ENCODE measurements at places on chromosomes 11 and 22.

DNA sequence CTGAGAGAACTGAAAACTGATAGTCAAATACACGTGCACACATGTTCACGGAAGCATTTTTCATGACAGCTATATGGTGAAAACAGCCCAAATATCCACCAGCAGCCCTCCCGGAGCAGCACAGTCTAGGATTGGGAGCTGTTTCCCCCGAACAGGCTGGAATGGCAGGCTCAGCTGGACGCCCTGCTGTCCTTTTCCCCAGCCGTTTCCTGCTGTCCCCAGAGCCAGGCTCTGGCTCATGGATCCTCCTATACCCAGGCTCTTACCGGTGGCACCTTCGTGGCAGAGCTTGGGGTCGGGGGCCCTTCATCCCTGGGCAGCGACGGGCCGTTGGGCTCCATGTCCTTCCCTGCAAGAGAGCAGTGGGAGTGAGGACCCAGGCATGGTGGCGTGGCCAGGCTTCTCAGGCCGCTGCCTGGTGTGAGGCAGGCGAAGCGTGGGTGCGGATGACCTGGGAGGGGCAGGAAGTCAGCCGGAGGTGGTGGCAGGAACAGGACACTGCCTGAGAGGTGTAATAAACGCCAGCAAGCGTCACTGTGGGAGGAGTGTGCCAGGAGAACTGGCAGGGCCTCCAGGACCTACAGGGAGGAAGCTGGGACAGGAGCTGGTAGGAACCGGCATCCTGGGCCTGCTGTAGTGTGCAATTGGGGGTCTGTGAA, 38.8 kb downstream of the OSBPL5 start:
- H3K27ac ChIP-seq: no peak overlapping the region
- no peak overlapping the region for H3K4me3 ChIP-seq
- H3K4me1 ChIP-seq: no peaks in the 10 kb centered on the region
- no peaks in the 10 kb centered on the region for H3K27me3 ChIP-seq
- no peak for DNase-seq

- peak; percentile 50 for DNase-seq
- H3K4me3 ChIP-seq: no peak overlapping the region
- H3K36me3 ChIP-seq: peaks cover 20% of the 10 kb centered on the region
- H3K27me3 ChIP-seq: no peaks in the 10 kb centered on the region
- H3K27ac ChIP-seq: no peak overlapping the region
Observed at GRCh38 chr11:134152696-134153095, 71.1 kb downstream of the NCAPD3 start.

- H3K4me3 ChIP-seq: no peak overlapping the region
- no peak overlapping the region for H3K27ac ChIP-seq
- H3K27me3 ChIP-seq: no peaks in the 10 kb centered on the region
- peaks cover 21% of the 10 kb centered on the region for H3K4me1 ChIP-seq
Observed at GRCh38 chr11:13335319-13335718, 57.7 kb downstream of the BMAL1 start.

DNA sequence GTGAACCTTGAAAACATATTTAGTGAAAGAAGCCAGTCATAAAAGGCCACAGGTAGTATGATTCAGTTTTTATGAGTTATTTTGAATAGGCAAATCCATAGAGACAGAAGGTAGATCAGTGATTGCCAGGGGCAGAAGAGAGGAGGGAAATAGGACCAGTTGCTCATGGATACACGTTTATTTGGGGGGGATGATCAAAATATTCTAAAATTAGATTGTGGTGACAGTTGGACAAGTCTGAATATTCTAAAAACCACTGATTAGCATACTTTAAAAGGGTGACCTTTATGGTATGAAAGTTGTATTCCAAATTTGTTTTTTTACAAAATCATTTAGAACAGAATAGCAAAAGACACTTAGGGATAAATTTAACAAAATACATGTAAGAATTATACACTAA, 28.6 kb downstream of the QSER1 start:
- H3K36me3 ChIP-seq: peaks cover 27% of the 10 kb centered on the region
- H3K27me3 ChIP-seq: no peaks in the 10 kb centered on the region
- peaks cover 6% of the 10 kb centered on the region for H3K4me1 ChIP-seq
- H3K27ac ChIP-seq: no peak overlapping the region
- DNase-seq: no peak

DNA sequence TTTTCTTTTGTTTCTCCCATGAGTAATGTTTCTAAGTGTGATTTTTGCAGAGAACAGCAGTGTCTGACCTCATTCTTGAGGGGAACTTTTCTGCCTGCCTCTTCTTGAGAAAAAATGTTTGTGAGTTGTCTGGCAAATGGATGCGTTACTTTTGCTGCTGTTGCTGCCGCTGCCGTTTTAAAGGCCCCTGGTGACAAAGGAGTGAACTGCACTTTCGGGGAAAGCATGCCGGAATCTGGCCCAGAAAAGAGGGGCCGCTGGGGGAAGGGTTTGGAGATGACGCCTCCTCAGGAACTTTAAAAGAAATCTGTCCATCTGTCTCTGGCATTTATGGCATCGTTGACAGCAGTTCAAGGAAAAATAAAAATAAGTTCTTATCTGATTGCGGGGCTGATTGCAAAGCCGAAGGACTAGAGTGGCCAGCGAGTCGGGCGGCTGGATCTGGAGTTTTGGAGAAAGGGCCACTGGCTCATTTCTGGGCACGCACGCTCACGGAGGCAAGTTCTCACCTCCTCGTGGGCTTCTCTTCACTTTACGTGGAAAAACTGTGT, 16.5 kb downstream of the ZBTB16 start:
- H3K36me3 ChIP-seq: no peaks in the 10 kb centered on the region
- H3K27ac ChIP-seq: no peak overlapping the region
- peaks cover 82% of the 10 kb centered on the region for H3K27me3 ChIP-seq
- H3K4me1 ChIP-seq: peaks cover 70% of the 10 kb centered on the region
- H3K4me3 ChIP-seq: peak overlapping the region; percentile 41

DNA sequence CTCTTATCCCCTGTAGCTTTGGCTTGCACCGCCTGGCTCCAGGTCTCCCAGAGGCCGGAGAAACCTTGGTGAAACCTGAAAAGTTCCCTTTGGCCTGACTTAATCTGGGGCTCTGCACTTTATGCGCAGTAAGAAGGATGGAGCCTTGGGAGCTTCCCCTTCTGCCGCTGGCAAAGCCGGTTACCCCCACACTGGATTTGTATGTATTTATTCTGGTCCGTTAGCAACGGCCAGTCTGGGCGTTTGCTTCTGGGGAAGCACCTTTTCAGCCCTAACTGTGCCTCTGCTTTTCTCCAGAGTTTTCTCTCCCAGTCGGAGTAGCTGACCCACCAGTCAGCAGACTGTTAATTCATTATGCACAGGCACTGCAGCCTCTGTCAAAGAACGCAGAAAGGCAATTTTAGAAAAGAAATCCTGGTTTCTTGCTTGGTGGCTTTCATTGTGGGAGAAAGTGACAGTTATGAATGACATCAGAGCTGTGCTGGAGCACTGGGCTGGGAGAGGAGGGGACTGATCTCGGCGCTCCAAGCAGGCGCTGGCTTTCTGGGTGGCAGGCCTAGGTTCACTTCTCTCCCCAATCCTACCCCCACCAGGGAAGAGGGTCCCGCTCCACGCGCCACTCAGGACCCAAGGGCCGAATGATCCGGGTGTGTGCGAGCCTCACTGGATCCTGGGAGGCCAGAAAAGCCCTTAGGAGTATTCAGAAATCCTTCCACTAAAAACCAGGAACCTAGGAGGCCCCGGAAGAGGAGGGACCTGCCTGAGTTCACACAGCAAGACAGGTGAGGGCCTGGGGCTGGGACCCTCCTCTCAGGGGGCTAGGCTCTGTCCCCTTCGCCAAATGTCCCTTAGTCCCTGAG, 70.2 kb downstream of the RTL6 start:
- H3K27ac ChIP-seq: no peak overlapping the region
- H3K4me3 ChIP-seq: no peak overlapping the region
- no peaks in the 10 kb centered on the region for H3K36me3 ChIP-seq
- H3K27me3 ChIP-seq: no peaks in the 10 kb centered on the region
- no peak for DNase-seq

- H3K27ac ChIP-seq: no peak overlapping the region
- H3K4me3 ChIP-seq: no peak overlapping the region
- no peaks in the 10 kb centered on the region for H3K27me3 ChIP-seq
- DNase-seq: no peak
Observed at GRCh38 chr22:38016182-38017151, 32.1 kb upstream of the SOX10 start.

DNA sequence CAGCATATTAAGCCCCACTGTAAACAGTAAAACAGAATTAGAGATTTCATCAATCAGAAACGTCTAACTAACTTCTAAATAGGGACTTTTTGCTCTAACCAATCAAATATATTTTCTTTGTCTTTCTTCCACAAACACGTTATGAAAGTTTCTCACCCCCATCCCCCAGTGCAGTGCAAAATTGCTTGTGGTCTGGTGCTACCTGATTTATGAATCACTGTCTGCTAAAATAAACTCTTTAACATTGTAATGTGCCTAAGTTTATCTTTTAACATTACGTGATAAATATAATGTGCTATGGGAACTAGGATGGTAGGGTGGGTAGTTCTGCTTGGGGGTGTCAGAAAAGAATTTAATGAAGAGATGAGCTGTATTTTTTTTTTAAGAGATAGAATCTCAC, 47.3 kb upstream of the SLC5A1 start:
- H3K4me3 ChIP-seq: no peak overlapping the region
- no peak overlapping the region for H3K27ac ChIP-seq
- peaks cover 8% of the 10 kb centered on the region for H3K27me3 ChIP-seq
- no peaks in the 10 kb centered on the region for H3K4me1 ChIP-seq
- no peak for DNase-seq

DNA sequence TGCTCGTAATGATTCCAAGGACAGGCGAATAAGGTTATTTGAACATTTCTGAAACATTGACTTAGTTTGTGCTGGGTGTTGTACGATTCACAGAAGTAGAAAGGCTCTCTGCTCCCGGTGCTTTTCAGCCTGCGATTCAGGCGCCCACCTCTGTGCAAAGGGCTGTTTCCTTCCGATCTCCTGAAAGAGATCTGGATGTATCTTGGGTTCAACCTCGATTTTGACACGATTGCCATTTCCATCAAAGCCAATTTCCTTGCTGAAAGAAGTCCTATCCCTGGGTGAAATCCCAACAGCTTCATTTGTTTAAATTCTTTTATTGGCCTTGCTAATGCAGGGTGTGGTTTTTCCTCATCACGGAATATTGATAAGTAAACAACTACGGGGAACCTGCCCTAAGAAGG, 1.1 kb upstream of the ZC3H12C start:
- peak overlapping the region; percentile 96 for H3K27ac ChIP-seq
- peaks cover 22% of the 10 kb centered on the region for H3K4me1 ChIP-seq
- peaks cover 9% of the 10 kb centered on the region for H3K27me3 ChIP-seq
- no peak for DNase-seq
- peak overlapping the region; percentile 94 for H3K4me3 ChIP-seq

All from type B pancreatic cell (in vitro differentiated cells).